Caco-2 (cell line): ENCODE measurements at places on chromosomes 1 and 21. TPM values are rescaled to one million over a fixed set of nuclear protein-coding genes. Genes with fewer than 3 reads are reported as not detected.
A peak's percentile ranks its signal among the peaks of the same experiment; 100 is the strongest.

Gene CFAP126
- not detected in 2 replicates for total RNA-seq

- DNase-seq: no peak
Measured at GRCh38 chr1:12012560-12013316, 6.6 kb upstream of the MIIP start.

- no peak for DNase-seq
Measured at GRCh38 chr1:182087304-182087703, 25.8 kb upstream of the ZNF648 start.

Gene DHRS3
- 59.4 and 64.6 TPM in 2 replicates for total RNA-seq

Gene SMPDL3B
- 11.3 and 11.7 TPM in 2 replicates for total RNA-seq

DNA sequence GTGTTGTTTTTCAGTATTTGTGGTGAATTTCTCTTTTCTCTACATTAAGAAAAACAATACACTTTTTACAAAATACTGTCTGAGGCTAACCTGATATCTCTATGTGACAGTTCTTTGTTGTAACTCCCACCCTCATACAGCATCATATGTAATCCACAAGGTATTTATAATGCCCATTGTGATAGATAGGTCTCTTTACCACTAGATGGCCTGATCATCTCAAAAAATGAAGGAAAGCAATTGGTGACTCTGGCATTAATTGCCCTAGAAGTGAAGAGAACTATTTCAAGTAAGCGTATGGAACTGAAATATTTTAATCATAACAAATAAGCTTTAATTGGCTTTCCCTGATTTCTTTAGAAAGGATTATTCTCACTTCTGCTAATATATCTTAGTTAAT is 36.2 kb upstream of the HFM1 start:
- DNase-seq: no peak

GRCh38 chr1:60225486-60225885 is 151.9 kb upstream of the C1orf87 start:
- no peak for DNase-seq

DNA sequence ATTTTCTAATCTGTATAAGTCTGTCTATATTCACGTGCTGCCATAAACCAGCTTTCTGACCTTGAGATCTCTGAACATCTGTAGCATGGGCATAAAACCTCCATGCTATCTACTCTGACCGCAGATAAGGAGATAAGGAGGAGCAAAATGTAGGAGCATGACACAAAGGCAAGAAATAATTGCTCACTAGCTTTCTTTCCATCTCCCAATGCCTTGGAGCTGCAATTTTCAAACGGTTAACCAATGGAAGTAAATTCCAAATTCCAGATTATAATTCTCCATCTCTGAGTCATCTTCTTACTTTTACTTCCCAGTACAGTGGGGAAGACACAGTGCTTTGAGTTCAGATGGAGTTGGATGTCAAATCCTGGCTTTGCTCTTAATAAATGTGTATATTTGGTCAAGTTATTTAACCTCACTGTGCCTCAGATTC is 41.6 kb downstream of the CD58 start:
- DNase-seq: no peak

- no peak for DNase-seq
Measured at GRCh38 chr1:64223329-64224151, 20.1 kb downstream of the UBE2U start.

Gene AADACL3
- not detected in 2 replicates for total RNA-seq

DNA sequence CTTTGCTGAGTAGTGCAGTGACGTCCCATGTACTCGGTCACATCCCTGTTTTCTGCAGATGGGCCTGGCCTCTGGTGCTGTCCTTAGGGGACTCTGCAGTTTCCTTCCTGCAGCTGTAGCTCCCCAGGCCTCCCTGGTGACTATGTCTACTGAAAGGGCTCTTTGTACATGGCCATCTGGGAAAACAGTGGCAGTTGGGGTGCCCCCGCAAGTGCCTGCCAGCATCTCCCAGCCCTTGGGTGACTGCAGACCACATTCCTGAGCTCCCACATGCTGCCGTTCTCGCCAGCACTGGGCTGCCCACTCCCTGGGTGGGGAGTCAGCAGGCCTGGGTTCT is 37.5 kb upstream of the KCNA10 start:
- no peak for DNase-seq

Gene LYPD8
- total RNA-seq: not detected in 2 replicates

Gene RIT1
- 21.9 and 23.0 TPM in 2 replicates for total RNA-seq

GRCh38 chr21:37433456-37433840 is 66.9 kb downstream of the DYRK1A start:
- DNase-seq: no peak

Gene SMIM1
- 7.1 and 9.4 TPM in 2 replicates for total RNA-seq

DNA sequence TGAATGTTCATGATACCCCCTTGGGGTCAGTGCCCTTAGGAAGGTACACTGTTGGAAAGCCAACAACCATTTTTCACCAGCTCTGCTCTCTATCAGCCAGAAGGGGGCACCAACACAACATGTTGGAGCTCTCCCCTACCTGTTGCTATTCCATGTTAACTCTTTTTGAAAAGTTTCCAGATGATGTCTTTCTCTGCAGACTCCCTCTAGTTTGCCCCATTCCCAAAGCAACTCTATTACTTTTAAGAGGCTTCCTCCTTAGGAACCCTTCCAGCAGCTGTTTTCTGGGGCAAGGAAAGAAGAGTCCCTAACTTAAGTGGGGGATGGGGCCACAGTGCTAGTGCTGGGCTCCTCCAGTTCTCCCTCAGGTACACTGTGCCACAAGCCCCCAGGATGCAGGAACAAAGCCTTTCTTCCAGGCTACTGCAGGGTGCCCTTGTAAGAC is 22.9 kb upstream of the NDC1 start:
- DNase-seq: peak; percentile 55

Gene ELAPOR1
- 0.75 and 1.6 TPM in 2 replicates for total RNA-seq

DNA sequence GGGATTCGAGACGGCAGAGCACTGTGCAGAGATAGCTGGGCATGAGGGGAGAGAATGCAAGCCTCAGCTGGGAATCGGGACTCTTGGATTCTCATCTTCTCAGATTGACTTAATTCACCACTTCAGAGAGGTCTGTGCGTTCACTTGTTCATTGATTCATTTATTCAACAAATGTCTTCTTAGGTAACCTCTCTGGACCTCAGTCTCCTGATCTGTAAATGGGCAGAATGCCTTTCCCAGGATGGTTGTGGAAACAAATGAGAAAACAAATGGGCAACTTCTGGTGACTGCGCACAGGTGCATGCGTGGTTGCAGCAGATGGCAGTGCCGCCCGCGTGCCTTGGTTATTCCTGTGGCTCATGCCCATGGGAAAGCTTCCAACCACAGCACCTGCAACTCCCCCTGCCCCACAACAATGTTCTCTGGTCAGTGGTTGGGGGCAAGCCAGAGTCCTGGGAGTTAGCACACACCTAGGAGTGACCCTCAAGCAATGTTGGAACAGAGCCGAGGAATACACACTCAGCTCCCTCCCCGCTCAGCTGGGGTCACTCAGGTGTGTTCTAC is 110.1 kb upstream of the RUNX3 start:
- DNase-seq: no peak

DNA sequence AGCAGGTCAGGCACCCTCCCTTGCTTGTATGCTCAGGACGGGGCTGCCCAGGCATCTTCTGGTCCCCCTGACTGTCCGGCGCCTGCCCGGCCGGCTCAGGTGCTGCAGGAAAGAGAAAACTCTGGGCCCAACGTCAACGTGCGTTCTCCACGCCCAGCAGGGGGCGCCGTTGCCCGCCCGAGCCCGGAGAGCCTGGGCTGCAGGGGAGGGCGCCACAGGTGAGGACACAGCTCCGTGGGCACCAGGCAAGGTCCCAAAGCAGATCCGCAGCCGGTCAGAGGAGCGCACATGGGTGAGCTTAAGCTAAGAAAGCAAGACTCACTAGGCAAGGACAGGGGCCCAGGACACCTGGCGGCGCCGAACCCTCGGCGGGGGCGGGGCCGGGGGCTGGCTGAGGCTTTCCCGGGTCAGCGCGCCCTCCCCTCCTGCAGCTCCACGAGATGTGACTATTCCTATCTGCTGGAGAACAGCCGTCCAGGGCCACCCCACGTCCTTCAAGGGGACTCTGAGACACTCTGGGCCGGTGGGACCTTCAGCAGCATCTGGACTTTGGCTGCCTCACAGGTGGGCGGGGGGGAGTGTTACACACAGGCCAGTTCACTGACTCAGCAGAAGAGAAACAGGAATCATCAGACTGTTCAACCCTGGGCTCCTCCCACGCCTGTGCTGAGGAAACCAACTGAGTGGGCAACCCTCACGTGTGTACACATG is 29.3 kb downstream of the KRTAP10-1 start:
- peak; percentile 89 for DNase-seq

GRCh38 chr21:44749116-44749758 is 37.9 kb upstream of the TSPEAR start:
- no peak for DNase-seq

Gene AGPAT3
- 61.8 and 65.5 TPM in 2 replicates for total RNA-seq

GRCh38 chr1:97814121-97814520 is 106.7 kb downstream of the DPYD start:
- no peak for DNase-seq

DNA sequence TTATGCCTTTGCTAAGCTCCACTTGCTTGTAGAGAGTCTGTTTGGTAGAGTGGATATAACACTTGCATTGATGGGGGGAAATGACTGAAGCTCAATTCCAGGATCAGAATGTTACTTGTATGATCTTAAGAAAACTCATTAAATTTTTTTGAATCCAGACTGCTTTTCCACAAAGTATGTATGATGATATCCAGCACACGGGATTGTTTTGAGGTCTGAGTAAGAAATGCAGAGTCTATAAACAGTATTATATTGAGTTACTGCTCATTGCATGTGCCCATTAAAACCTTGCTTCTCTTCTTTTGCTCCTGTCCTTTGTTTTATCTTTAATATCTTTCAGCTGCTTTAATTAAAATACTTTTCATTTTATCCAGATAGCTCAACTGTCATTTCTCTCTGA is 570.4 kb upstream of the ZRANB2 start:
- no peak for DNase-seq

Gene RXFP4
- total RNA-seq: not detected in 2 replicates

Gene MRPL9
- 122 and 131 TPM in 2 replicates for total RNA-seq

DNA sequence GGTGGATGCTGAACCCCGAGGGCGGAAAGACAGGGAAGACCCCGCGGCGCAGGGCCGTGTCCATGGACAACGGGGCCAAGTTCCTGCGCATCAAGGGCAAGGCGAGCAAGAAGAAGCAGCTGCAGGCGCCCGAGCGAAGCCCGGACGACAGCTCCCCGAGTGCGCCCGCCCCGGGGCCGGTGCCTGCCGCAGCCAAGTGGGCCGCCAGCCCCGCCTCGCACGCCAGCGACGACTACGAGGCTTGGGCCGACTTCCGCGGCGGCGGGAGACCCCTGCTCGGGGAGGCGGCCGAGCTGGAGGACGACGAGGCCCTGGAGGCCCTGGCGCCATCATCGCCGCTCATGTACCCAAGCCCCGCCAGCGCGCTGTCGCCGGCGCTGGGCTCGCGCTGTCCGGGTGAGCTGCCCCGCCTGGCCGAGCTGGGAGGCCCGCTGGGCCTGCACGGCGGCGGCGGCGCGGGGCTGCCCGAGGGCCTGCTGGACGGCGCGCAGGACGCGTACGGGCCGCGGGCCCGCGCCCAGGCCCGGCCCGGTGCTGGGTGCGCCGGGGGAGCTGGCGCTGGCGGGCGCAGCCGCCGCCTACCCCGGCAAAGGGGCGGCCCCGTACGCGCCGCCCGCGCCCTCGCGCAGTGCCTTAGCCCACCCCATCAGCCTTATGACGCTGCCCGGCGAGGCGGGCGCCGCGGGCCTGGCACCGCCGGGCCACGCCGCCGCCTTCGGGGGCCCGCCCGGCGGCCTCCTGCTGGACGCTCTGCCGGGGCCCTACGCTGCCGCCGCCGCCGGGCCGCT is 20.7 kb downstream of the FOXO6 start:
- peak; percentile 19 for DNase-seq

DNA sequence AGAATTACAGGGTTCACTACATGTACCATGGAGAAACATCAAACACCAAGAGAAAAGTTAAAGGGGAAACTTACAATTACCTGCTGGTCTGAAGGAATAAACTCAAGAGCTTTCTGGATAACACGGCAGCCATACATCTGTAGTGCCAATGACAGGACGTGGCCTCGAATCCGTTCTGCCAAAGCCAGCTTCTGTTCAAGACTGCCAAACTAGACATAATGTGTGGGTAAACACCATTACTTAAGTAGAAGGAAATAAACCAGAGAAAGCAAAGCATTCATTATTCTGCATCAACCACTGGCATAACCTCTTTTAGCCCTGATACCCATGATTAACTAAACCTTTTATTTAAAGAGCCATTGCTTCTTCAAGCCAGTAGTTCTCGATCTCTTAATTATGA is 41.5 kb upstream of the SDC3 start:
- no peak for DNase-seq

Gene NPHS2
- total RNA-seq: not detected in 2 replicates

Gene ETV3L
- total RNA-seq: not detected in 2 replicates

DNA sequence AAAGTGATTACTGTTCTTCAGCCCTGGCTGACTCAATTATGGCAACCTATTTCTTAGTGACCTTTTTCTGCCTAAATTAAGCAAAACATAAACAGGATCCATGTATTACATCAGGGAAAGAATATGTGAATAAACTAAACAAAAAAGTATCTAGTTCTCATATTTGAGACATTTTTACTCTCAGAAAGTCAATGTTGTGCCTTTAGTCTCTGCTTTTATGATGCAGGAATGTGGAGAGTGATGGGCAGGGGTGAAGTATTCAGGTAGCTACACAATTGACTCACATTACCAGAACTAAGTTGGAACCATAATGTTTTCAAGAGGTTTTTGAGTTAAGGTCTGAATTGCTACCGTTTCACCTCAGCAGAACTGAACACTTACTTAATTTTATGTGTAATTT is 462.7 kb upstream of the CXADR start:
- DNase-seq: no peak

DNA sequence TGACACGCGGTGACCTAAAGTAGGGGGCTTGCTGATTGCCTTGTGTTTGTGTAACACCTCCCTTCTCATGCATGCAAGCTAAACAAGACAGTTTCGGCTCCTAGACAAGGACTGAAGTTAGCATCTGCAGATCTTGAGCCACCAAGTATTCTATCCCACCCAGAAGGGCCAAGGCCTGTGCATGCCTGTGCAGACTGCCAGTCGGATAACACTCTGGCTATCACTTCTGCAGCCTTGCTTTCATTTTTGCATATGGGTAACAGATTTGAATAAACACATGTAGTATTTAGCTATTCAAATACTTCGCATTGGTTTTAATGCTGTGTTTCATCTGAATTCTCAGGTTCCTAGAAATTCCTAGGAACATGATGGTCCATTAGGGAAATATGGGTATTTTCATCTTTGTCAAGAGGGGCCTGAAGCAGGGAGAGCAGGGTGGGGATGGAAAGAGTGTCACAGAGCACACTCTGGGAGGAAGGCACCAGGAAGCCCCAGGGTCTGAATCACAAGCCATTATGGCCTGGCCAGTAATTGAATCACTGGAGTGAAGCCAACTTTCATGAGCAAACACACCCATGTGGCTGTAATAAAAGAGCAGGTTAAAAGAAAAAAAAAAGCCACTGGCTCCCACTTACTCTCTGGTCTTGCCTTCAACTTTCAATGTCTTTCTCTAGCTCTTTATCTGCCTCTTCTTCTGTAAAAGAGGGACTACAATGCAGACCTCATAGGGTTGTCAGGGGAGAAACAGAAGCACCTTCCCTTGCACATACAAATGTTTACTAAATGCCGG is 28.3 kb downstream of the GADD45A start:
- DNase-seq: no peak
